H1 (cell line): ENCODE measurements at places on chromosomes 12 and 14. TPM values are rescaled to one million over a fixed set of nuclear protein-coding genes. Genes with fewer than 3 reads are reported as not detected.
A peak's percentile ranks its signal among the peaks of the same experiment; 100 is the strongest.

The GPR84 gene
- not detected in 2 replicates for total RNA-seq

The OAS1 gene
- not detected in 2 replicates for total RNA-seq

The EEA1 gene
- 16.5 and 18.8 TPM in 2 replicates for total RNA-seq

The CLEC4C gene
- total RNA-seq = 0.76 TPM in 1 of 2 replicates, not detected in the other

DNA sequence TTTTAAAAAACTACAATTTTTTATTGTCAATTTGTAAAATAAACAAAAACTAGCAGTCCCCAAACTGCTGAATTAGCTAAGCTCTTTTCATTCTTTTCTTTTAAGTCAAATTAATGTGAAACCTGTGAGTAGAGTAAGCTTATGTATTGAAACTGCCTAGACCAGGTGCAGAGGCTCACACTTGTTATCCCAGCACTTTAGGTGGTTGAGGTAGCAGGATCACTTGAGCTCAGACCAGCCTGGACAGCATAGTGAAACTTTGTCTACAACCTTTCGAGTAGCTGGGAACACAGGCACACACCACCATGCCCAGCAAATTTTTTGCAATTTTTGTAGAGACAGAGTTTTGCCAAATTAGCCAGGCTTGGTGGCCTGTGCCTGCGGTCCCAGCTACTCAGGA, 26.4 kb downstream of the SCFD1 start:
- no peaks in the 10 kb centered on the region for H3K4me1 ChIP-seq
- no peak for DNase-seq
- no peak overlapping the region for H3K27ac ChIP-seq
- no peaks in the 10 kb centered on the region for H3K27me3 ChIP-seq

DNA sequence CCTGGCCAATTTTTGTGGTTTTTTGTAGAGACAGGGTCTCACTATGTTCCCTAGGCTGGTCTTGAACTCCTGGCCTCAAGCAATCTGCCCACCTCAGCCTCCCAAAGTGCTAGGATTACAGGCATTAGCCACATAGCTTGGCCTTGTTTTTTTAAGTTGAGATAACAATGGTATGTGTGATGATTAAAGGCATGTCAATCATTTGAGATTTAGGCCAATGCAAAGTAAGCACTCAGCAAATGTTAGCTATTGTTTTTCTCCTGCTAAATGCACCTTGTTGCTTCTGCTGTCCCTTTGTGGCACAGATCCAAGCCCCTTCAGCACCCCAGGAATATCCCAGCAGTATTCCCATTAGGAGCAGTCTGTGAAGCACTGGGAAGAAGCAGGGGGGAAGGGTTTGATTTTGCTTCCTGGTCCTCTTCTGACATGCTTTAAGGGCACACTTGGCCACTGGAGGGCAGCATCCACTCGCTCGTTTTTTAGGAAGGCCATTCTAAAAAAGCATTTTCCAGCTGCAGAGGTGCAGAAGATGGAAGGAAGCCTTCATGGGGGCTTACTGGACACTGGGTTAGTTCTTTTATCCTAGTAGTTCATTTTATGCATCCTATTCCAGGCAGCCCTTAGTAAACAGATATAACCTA, 70.2 kb upstream of the ZFP36L1 start:
- H3K36me3 ChIP-seq = no peaks in the 10 kb centered on the region
- no peak overlapping the region for H3K4me3 ChIP-seq
- no peaks in the 10 kb centered on the region for H3K27me3 ChIP-seq
- peak; percentile 47 for DNase-seq
- H3K27ac ChIP-seq = no peak overlapping the region
- H3K4me1 ChIP-seq = no peaks in the 10 kb centered on the region
